ENCODE measurements at places on chromosomes 12 and 14.

DNA sequence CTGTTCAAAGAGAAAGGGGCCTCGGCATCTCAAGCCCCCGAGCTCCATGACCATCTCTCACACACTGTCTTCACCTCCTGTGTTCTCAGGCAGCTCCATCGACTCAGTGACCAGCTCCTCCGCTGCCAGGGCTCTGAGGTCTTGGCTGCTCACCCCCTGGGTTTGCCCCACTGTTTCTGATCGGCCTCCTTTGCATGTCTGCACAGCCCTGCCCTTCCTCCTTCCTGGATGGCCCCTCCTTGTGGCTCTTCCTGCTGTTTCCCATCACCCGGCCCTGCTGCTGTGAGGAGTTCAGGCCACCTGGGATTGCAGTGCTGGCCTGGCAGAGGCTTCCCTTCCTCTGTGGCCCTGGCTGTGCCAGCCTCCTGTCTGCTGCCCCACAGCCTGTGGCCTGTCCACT, 38.1 kb upstream of the PIWIL1 start:
- DNase-seq, result no peak

DNA sequence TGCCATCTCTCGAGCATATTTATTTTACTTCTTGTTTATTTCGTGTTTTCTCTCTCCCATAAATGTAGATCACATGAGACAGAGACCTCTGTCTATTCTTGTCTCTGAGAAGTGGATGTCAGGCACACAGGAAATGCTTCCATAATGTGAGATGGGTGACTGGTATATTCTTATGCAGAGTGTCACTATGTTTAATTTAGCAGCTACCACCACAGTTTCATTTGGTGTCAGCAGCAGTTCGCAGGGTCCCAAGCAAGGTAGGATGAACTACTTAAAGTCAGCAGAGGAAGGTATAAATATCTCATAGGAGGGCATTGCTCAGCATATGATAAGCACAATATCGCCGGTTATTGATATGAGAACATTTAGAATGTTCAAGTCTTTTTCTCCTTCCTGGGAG, 180.9 kb upstream of the CNTN1 start:
- no peak for DNase-seq

GRCh38 chr14:68786491-68787091, 6.3 kb downstream of the ZFP36L1 start:
- no peak for DNase-seq

DNA sequence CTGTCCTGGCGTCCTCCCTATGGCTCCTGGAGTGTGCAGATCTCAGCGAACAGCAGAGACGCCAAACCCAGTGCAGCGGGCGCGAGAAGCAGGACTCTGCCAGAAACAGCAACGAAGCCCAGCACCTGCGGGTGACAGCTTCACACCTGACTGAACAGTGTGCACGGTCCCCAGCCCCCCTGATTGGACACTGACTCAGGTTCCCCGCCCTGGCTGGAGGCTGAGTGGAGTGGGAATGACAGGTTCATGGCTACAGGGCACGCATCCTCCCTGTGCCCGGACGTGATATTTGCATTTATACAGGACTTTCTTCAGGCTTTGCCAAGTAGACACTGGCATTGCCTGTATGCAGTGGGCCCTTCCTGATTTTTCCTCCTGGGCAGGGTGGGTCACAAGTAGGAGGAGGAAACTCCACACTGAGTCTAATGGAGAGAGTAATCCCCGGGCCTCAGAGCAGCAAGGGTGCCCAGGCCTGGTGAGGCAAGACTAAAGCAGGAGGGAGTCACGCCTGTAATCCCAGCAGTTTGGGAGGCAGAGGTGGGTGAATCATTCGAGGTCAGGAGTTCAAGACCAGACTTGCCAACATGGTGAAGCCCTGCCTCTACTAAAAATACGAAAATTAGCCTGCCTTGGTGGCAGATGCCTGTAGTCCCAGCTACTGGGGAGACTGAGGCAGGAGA, 71.6 kb downstream of the ASCL4 start:
- DNase-seq, result no peak

DNA sequence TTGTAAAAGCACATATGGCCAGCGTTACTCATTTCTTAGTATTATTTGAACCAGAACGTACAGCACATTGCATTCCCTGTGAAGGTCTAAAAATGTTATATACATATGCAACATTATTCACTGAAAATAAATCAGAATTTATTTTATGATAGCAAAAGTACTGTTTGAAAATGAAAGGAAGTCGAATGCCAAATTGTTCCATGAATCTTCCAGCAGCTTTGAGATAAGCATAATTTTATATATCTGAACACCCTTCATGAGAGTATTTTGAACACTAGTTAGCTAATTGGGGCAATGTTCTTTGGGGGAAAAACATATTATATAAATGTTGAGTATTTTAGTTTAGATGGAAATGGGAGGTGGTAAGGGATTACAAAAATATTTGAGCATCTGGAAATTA, 300.7 kb upstream of the SYT1 start:
- DNase-seq, result no peak

DNA sequence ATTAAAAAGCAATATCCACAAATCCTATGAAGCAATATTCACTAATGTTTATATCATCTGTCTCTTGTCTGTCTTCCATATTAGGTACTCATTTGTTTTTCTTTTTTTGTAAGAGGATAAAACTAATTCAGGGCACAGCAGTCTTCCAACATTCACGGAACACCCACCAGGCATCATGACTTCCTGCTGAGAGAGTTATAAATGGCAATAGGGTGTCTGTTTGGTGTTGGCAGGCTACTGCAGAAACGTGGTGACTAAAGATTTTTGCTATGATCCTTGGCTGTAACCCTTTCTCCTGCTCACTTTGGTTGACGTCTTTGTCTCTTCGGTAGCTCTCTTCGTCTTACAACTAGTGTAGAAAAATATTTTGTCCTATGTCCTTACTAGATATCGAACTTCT, 860.6 kb upstream of the MGAT4C start:
- DNase-seq, result no peak

DNA sequence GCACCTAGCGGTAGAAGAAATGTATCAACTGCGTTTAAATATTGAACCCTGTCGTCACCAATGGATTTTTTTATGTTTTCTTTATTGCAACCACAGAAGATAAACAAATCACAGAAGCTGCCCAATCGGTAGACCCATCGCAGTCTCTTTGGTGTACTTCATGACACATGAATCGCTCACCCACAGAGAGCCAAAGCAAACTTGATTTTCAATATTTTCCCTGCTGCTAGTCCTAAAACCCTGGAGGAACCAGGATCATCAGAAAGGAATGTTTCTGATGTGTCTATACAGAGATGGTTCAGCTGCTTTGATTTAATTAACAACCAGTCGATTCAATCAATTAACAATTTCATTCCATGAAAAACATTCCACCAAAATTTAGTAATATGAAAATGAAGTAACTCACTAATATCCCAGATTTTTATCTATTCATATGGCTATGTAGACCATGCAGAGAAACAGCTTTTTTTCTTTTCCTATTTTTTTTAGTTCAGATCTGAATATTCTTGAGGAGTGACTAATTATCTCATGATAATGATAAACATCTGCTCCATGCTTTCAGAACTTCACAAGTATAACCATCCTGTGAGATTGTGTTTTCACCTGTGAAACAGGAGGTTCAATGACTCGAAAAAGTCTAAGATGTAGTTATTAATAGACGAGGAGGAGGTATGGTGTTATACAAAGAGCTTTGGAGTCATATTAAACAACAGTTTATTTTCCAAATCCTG, 46.1 kb downstream of the DIO2 start:
- DNase-seq, result no peak

- no peak for DNase-seq
These were observed 33.5 kb downstream of the MED13L start for GRCh38 chr12:116244001-116244400.

DNA sequence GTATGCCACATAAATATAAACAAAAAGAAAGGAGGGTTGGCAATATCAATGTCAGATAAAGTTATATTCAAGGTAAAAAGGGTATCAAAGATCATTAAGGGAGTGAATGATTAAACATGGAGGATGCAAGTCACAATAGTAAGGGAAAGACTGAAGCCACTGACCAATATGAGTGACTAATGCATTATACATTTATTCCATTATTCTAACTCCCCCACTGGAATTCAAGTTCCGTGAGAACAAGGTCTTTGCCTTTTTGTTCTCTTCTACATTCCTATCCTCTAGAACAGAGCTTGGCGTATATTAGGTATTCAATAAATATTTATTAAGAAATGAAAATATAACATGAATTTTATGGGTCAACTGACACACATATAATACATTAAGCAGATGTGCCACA, 30.7 kb downstream of the MAP4K5 start:
- DNase-seq, result no peak

- DNase-seq, result no peak
These were observed 17.6 kb upstream of the CHST11 start for GRCh38 chr12:104439137-104439536.

All from CD4-positive, alpha-beta T cell treated with Interleukin-15 for 4 hours (primary cell).